Activated CD4-positive, alpha-beta T cell treated with anti-CD3 and anti-CD28 coated beads, Interleukin-2, amount 10 ng/mL, durations not matched to agents 7 days and 5 days (primary cell): ENCODE measurements at places on chromosomes 7 and 10. TPM values are rescaled to one million over a fixed set of nuclear protein-coding genes. Genes with fewer than 3 reads are reported as not detected.

DNA sequence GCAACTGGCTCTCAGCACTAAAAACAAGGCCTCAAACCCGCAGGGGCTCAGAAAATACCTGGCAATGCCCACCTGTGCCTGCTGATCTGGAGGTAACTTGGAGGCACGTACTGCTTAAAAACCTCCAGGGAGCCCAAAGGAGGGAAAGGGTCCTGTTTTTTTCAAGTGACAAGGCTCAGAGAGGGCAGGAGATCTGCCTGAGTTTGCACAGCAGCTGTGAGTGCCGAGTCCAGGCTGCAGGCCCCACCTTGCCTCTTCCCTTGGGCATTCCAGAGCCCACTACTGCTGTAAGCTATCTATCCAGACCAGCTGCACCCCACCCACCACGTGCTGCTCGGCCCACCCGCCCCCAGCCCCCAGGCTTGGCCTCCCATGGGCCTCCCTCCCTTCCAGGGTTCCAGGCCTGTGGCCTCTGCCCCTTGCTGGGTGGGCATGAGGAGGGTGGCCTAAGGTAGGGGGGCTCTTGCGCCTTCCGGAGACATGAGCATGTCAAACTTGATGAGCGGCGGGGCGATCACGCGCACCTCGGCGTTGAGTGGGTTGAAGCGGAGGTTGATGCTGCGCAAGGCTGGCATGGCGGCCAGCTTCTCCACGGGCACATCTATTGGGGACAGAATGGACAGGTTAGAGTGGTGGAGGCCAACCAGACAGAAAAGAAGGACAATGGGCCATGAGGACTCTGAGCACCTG, 17.2 kb upstream of the NPFFR1 start:
- no peak for DNase-seq

ASZ1 gene
- not detected for total RNA-seq

DNA sequence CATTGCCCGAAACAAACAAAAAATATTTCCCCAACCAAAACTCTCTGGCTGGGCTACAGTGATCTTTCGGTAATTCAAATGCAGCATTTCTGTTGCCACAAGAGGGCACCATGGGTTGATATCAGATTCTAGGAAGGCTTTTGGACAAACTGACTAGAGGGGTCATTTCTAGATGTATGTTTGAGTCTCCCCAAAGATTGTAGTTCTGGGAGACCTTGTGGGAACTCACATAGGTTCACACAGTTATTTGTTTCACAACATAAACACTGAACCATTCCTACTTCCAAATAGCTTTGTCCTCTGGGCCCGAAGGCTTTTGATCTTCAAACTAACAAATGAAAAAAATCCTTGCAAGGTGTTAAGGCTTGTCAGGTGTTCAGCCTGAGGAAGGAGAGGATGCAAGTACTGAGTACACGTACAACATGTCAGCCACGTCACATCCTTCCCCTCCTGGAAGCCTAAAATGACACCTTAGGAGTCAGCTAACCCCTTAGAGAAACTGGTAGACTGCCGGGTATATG, 37.0 kb upstream of the IL15RA start:
- peak; percentile 76 for DNase-seq

JAKMIP3 gene
- total RNA-seq = 0.07 TPM

- no peak for DNase-seq
Observed at GRCh38 chr10:112136486-112137153, 46.9 kb downstream of the GPAM start.

DNA sequence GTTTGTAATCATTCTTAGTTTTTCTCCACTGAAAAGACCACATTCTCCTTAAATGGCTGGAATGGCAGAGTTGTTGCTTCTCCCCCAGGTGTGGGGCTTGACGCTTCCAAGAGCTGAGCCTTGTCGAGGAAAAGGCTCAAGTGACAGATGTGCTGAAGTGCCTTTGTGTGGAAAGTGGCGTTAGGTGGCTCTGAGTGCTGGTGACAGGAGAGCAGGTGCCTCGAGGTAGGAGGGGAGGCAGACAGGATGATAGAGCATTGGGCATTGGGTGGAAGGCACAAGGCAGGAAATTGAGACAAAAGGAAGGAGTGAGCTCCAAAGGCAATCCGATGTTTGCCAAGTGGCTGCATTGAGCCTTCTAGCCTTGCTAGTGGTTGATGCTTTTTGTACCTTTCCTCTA, 6.7 kb downstream of the KIAA1217 start:
- DNase-seq = no peak

- no peak for DNase-seq
Observed at GRCh38 chr10:87500646-87501048, 4.0 kb upstream of the MINPP1 start.

FIGNL1 gene
- total RNA-seq = 37.4 TPM

PARG gene
- 41.3 TPM for total RNA-seq

SCRN1 gene
- total RNA-seq = 2.1 TPM

DNA sequence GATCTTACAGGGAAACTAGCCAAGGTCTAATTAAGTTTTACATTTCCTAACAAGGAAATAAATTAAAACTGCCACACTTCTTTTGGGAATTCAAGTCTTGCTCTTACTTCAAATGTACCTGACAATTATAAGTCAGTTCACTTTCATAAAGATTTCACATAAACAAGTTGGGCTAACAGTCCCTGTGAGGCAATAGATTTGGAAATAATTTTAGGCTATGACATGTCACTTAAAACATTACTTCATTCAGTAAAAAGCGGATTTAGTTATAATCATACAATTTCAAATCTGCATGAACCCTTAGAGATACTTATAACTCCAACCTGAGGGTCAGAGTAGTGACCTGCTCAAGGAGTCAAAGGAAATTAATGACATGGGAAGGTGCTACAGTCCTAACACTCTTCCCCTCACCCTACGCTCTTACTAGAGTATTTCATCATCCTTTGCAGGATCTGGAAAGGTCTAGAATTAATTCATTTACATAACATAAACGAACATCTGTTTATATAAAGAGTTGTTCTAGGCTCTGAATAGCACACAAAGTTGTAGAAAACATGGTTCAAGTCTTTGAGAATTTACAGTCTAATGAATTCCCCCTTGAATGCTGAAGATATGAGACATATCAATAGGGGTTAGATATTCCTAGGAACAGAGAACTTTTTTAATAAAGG, 32.3 kb upstream of the DNAJB12 start:
- DNase-seq = no peak
